SK-N-SH (cell line): ENCODE measurements at places on chromosomes 1 and 21. TPM values are rescaled to one million over a fixed set of nuclear protein-coding genes. Genes with fewer than 3 reads are reported as not detected.

- DNase-seq: no peak
Measured at GRCh38 chr1:161199506-161200139, 769 bp upstream of the ADAMTS4 start.

TNFRSF25 gene
- polyA plus RNA-seq: 20.8 TPM in 2 replicates

DNA sequence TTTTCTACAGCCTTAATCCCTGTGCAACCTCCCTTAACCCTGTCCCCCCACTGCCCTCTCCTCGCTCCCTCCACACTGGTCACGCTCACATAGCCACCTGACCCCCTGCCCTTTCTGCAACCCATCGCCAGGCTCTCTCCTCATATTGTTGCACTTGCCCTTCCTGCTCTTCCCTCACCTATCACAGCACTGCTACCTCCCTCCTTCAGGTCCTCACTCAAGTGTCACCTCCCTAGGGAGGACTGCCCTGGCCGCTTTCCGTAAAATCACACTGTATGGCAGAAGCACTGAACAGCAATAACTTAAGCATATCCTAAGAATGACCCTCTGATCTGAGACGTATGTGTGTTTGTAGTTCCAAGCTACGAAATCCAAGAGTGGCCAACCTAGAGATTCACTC is 406.0 kb downstream of the SIPA1L2 start:
- no peak for DNase-seq

DNA sequence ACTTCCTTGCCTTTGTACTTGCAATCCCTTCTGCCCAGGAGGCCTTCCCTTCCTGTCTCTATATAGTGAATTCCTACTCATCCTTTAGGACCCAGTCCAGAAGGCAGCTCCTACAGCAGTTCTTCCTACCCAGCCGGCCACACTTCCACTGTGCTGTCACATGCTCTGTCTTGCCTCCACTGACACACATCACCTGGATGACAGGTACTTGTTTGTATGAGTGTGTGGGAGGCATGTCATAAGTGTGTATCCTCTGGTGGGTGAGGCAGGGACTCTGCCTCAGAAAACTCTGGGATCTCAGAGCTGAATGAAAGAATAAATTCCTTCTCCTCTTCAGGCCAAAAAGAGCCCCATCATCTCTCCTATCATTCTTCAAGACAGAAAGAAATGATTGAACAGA is 5.1 kb upstream of the OSCP1 start:
- no peak for DNase-seq

- DNase-seq: no peak
Measured at GRCh38 chr1:228164561-228165371, 838 bp upstream of the IBA57 start.

GJA9 gene
- polyA plus RNA-seq: not detected in 2 replicates

GRCh38 chr1:36590771-36591170 is 108.1 kb upstream of the CSF3R start:
- DNase-seq: no peak

GRCh38 chr1:91124989-91125417 is 103.2 kb upstream of the ZNF644 start:
- DNase-seq: no peak

DNA sequence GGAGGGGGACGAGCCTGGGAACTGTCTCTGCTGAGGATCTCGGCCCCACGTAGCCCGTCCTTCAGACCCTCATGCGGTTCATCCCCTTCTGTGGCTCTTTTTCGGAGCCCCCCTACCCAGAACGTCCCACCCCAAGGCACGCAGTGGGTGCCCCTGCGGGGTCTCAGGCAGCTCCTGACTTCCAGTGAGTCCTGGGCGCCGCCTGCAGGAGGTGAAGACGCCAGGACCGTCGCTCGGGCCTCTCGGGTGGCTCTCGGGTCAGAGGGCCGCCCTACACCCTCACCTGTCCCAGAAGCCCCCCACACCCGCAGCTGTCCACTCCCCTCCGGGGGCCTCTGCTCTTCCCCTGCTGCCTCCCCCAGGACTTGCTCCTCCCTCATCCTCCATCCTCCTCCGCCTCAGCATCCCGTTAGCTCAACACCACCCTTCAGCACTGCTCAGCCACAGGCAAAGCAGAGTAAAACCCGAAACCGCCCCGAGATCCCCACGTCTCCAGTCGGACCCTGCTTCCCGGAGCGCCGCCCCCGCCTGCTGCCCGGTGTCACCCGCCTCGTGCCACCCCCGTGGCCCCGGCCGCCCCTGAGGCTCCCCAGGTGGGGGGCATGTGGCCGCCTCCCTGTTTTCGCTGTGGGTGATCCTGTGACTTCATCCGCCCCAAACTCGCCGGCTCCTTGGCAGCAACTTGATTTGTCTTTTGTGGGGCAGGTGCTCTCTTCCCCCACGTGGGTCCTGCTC is 13.3 kb upstream of the POFUT2 start:
- DNase-seq: no peak

MCOLN2 gene
- not detected in 2 replicates for polyA plus RNA-seq

DNA sequence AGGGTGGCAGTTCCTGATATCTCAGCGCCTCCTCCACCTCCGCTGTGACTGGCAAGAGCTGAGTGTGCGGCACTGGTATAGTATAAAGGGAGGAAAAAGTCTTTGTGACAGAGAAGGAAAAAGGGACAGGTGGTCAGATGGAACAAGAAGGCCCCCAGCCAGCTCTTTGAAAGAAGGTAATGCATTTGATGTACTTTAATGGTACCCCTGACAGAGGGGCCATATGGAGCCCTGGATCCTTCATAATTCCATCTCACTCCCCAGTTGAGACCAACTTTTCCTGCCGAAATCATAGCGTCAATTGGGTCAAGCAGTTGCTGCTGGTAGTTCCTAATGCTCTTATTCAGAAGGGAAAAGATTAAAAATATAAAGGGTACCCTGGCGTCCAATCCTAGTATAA is 198.2 kb downstream of the ZNF326 start:
- DNase-seq: no peak

- DNase-seq: no peak
Measured at GRCh38 chr1:6281511-6282402, 20.9 kb upstream of the GPR153 start.

HMCN1 gene
- 59.5 and 92.6 TPM in 2 replicates for polyA plus RNA-seq

GRCh38 chr21:17491716-17492414 is 21.0 kb upstream of the CXADR start:
- DNase-seq: no peak

MIXL1 gene
- 0.03 TPM in 1 of 2 replicates, not detected in the other for polyA plus RNA-seq

- no peak for DNase-seq
Measured at GRCh38 chr1:162144853-162145252, 75.4 kb downstream of the NOS1AP start.

CBS gene
- polyA plus RNA-seq: 15.1 and 19.9 TPM in 2 replicates

USH2A gene
- polyA plus RNA-seq: under 0.01 TPM in 1 of 2 replicates, not detected in the other

SHE gene
- not detected in 2 replicates for polyA plus RNA-seq

DNA sequence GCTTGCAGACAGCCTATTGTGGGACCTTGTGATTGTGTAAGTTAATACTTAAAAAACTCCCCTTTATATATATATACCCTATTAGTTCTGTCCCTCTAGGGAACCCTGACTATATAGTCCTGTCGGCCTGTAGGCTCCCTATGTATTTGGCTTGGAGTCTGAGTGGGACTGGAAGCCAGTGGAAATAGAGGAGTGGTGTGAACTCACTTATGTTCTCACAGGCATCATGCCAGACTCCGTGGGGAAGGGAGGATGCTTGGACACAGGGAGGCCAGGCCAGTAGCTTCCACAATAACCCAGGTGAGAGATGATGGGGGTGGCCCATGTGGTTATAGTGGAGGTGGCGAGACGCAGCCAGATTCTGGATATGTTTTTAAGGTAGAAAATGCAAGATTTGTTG is 136.7 kb upstream of the SYT6 start:
- no peak for DNase-seq

- no peak for DNase-seq
Measured at GRCh38 chr1:93114391-93114790, 35.3 kb downstream of the MTF2 start.

DNA sequence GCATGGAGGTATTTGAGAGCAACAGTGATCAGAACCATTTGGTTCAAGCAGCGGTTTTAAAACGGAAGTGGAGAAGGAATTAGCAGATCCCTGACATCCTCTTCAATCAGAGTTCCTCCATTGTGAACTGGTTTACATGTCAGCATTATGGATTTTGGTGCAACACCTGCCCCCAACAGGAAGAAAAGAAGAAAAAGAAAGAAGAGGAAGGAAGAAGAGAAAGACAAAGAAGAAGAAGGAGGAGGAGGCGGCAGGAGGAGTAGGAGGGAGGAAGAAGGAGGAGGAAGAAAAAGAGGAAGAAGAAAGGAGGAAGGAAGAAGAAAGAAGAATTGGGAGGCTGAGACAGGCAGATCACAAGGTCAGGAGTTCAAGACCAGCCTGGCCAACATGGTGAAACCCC is 17.4 kb downstream of the NDUFS5 start:
- no peak for DNase-seq

DNA sequence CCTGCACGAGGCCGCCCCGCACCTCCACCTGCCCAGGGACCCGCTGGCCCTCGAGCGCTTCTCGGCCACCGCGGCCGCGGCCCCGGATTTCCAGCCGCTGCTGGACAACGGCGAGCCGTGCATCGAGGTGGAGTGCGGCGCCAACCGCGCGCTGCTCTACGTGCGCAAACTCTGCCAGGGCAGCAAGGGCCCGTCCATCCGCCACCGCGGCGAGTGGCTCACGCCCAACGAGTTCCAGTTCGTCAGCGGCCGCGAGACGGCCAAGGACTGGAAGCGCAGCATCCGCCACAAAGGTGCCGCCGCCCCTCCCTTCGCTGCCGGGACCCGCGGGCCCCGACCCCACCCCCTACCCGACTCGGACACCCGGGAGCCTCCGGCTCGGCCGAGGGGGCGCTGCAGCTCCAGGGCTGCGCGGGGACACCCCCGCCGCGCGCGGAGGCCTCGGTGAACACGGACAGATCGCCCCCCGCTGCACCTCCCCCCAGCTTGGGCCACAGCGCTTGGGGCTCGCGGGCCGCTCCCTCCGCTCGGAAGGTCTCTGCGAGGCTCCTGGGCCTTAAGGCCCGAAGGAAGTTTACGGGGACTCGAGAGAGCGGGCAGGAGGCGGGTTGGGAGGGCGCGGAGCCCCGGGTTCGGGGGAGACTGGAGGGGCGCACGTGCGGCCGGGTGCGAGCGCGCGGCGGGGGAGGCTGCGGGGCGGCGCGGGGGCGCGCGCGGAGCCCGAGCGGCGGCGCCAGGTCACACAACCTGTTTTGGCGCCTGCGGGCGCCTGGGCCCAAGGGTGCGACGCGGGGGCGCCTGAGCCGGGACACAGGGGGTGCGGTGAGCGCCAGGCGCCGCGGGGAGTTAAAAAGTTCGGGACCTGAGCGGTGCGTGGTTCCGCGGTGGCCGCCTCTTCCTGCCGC is 1.2 kb downstream of the SAMD11 start:
- DNase-seq: peak; percentile 74

GRCh38 chr21:28025111-28025510 is 967.6 kb downstream of the LTN1 start:
- DNase-seq: no peak
